ENCODE measurements at places on chromosomes 1 and 21. TPM values are rescaled to one million over a fixed set of nuclear protein-coding genes. Genes with fewer than 3 reads are reported as not detected.

Gene FCRLB
- 1.6 TPM for total RNA-seq

Gene VASH2
- 0.26 TPM for total RNA-seq

Gene FNDC5
- total RNA-seq: 1.4 TPM

Gene SPATA45
- total RNA-seq: not detected

Gene CNIH3
- total RNA-seq: 21.2 TPM

Gene GJA5
- total RNA-seq: 2.9 TPM

Gene C1orf116
- under 0.01 TPM for total RNA-seq

Data from smooth muscle cell of the pulmonary artery (primary cell).